ENCODE measurements at places on chromosomes 4 and X.

GRCh38 chrX:24391389-24391788 is 30.9 kb downstream of the SUPT20HL1 start:
- DNase-seq = no peak

DNA sequence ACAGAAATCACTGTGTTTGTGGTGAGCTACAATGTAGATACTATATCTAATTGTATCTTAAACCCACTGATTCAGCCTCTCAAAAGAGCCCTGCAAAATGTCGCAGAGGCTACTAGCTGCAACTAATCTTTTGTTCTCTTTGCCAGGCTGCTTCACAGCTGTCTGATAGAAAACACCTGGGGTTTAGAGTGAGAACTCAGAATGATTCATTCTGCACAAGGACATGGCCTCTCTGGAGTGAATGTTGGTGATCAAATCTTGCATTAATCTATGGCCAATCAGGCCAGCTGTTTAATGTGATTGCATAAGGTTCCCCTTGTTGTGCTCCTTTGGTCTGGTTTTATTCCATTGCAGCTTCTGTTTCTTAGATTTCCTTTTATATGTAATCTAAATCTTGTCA is 100.3 kb downstream of the EMCN start:
- no peak for DNase-seq

DNA sequence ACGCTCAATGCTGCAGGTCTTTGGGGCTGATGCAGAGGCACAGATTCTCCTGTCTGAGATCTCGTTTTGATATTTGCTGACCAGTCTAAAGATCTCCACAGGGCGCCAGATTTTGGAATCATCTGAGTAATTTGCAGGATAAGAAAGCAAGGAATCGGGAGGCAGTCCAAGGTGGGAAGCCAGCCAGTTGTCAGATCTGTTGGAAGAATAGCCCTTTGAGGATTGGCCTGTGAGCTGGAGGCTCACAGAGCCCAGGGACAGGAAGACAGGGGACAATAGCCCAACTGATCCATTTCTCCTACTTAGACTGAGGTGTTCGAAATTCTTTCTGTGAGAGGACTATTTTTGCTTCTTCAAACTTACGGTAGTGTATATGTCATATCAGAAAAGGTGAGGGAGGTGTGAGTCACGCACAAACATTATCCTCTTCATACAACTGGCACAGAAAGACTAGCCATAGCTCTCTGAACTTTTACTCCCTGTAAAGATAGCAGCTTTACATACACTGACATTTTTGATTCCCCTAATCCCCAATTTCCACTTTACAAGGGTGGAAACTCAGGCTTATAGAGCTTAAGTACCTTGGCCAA is 8.8 kb downstream of the DIPK2B start:
- no peak for DNase-seq

DNA sequence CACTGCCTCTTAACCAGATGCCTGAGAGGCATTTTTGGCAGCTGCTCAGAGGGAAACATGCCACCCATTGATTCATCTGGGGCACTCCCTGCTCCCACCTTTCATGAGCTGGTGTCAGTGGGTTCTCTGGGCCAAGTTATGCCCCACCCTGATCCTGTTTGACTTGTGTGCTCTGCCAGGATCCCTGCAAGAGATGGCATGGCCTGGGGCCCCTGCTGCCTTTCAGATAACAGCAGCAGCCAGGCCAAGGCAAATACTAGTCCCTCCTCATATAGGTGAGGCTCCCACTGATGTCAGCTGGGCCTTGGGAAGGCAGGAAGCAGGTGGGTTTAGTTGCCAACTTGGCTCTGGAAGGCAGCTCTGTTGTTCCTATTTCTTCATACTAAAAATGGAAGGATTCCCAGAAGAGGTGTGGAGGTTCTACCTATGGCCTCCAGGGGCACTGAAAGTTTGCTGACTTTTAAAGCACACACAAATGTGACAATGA is 192.9 kb upstream of the RBPJ start:
- no peak for DNase-seq

GRCh38 chr4:99979872-99980271 is 29.8 kb upstream of the H2AZ1 start:
- DNase-seq = no peak

DNA sequence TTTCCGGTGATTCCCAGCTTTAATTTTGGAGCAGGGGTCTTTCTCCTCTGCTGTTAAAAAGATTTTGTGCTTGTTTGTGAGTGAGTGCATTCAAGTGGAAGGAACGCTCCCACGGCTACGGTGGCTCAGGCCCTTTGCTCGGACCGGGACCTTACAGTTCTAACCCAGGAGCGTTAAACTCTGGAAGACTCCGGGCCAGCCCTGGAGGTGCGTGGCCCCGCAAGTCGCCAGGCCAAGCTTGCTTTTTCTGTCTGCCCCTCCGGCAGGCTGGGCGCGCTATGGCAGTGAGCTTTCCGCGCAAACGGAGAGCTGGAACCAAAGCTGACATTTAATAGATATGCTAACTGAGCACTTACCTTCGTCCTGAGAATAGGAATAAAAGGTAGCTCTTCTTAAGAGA is 18.3 kb upstream of the PITX2 start:
- DNase-seq = no peak

Measured in coronary artery (tissue), 2 donors.